ENCODE measurements at places on chromosomes 1 and 21.

- no peak for DNase-seq
Observed at GRCh38 chr1:916173-917075, 7.3 kb upstream of the SAMD11 start.

DNA sequence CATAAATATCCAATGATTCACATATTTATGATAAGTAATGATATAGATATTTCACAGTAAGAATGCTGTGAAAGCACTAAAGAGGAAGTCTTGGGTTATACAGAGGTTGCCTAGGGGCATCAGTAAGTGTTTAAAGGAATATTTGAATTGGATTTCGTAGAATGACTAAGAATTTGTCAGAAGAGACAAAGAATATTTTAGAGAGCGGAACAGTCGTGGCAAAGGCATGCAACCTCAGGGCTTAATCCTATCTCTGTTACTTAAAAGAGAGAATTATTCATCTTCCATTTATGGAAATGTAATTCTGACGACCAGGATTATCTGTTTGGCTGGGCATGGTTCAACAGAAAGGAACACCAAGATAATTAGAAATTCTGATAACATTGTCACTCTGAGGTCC is 171.9 kb upstream of the NR5A2 start:
- DNase-seq, result no peak

DNA sequence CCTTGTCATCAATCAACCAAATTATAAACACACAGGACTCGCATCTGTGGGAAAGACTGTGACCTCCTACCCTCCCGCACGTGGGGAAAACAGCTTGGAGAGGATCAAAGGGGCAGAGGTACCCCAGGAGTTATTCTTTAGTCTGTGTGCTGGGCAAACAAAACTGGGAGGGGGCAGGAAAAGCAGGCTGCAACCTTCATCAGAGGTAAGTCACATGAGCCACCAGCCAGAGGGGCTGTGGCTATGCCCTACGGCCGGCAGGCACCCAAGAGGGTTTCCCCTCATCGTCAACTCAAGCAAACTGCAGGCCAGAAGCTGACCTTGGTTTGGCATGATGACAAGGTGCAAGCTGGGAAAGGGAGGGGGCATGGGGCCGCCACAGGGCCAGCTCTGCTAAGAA is 12.5 kb downstream of the SMIM12 start:
- no peak for DNase-seq

DNA sequence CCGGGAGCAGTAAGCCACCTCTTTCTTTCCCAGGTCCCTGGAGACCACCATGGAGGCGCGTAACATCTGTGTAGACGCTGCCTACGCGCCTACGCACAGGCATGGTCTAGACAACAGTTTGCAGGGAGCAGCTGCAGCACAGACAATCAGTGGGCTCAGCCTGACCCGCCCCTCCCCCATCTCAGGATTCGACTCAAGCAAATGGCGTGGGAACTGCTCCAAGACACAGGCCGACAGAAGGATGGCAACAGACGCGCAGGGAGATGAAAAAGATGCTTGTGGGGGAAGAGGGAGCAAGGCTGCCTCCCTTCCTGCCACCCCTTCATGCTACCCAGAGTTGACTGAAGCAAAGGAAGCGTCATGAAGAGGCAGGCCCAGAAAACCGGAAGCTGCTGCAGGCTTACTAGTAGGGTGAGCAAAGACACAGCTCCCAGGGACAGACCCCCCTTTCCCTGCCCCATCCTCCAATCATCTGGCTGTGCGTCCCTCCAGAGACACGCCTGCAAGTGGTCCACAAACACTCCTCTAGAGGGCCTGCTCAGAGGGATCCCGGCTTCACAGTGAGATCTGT is 19.5 kb downstream of the STK40 start:
- no peak for DNase-seq

- DNase-seq, result no peak
Observed at GRCh38 chr1:99171184-99171813, 93.0 kb upstream of the PLPPR4 start.

DNA sequence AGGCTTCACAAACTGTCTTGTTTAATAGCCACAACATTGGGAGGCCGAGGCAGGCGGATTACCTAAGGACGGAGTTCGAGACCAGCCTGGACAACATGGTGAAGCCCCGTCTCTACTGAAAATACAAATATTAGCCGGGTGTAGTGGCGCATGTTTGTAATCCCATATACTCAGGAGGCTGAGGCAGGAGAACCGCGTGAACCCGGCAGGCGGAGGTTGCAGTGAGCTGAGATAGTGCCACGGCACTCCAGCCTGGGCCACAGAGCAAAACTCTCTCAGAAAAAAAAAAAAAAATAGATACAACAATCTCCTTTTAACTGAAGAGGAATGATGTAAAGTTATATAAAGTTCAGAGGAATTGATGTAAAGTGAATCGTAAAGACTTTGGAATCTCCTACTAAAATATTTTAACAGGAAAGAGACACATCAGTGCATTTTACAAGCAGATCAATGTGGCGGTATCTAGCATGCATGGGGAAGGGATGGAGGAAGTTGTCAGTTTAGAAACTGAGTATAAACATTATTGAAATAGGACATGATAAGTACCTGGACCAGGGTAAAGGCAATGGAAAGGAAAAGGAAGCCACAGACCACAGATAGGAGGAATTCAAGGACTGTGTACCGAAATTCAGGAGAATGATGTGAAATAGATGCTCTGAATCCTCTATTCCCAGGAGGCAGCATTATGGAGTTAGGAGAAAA is 41.5 kb downstream of the PTPRC start:
- DNase-seq, result no peak

DNA sequence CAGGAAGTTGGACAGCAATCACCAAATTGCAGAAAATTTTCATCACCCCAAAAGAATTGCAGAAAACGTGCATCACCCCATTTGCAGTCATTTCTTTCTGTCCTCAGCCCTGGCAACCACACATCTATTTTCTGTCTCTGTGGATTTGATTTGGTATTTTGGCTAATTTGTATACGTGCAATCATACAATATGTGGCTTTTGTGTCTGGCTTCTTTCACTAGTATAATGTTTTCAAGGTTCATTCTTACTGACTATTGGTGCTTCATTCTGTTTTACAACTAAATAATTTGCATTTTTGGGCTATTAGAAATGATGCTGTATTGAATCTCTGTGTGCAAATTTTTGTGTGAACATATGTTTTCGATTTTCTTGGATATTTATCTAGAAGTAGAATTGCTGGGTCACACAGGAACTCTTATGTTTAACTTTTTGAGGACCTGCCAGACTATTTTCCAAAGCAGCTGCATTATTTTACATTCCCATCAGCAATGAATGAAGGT is 24.8 kb upstream of the PRDM2 start:
- DNase-seq, result no peak

GRCh38 chr1:111769517-111770146 is 13.9 kb downstream of the DDX20 start:
- no peak for DNase-seq

GRCh38 chr1:35894183-35894582 is 11.2 kb downstream of the AGO1 start:
- DNase-seq, result no peak

DNA sequence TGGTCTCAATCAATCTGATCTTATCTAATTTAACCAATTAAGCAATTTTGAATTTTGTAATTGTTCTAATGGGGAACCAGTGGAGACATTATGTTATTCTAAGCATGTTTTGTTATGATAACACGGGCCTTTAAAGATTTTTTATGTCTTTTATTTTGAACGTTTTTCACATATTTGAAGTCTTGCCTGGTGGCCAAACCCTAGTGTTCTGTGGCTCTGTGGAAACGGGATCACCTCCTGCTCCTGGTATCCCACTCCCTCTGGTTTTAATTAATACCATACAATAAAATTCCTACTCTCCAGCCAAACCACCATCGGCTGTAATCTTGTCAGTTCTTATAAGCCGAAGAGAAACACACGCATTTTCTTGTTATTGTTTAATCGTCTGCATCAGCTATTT is 22.9 kb upstream of the LMO4 start:
- no peak for DNase-seq

GRCh38 chr1:39842030-39842678 is 41.1 kb downstream of the TRIT1 start:
- DNase-seq, result no peak

GRCh38 chr1:5831600-5832335 is 160.5 kb downstream of the NPHP4 start:
- no peak for DNase-seq

GRCh38 chr1:221644145-221644448 is 97.8 kb downstream of the DUSP10 start:
- DNase-seq, result no peak

DNA sequence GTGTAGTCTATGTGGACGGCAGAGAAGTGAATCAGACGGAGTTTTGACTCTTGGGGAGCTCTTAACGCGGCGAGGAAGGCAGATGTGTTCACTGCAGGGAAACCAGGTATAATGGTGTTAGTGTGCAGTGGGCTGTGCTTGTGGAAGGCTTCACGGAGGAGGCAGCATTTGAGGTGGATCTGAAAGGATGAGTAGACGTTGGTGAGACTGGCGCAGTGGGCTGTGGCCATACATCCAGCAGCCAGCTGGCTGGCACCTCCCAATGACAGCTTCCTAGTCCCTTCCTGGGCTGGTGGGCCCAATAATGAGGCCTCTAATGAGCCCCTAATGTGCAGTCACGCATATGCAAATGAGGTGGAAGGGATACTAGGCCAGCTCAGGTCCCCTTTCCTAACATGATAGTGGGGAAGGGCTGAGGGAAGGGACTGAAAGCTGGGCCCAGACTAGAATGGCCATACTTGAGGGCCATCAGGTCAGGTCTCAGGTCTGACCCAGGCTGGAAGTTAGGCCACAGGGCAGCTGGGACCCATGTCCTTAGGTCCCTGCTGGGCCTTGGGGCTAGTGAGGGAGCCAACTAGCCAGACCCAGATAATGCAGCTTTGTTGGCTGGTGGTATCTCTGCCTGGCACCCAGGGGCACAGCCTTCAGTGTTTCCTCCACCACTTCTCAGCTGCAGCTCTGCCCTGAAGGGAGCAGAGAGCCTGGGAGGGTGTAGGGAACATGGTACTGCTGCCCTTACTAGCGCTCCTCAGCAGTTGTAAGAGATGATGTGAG is 3.8 kb downstream of the MAP7D1 start:
- no peak for DNase-seq

DNA sequence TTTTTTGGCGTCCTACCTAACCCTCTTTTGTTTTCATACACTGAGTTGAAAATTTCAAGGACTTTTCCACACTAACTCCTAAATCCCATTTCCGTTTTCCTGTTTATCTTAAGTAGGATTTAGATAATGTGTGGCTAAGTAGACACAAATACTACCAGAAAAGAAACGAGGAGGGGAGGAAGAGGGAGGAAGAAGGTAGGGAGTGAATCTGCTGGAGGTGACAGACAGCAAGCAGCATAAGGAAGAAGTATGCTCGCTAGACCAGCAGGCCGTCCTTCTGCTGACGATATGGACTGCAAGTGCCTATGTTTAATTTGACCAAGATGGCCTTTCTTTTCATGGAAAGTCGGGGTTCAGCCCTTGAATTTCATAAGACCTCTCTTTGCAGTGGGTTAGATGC is 256.9 kb upstream of the RAB4A start:
- no peak for DNase-seq

GRCh38 chr21:28298251-28298672 is 694.4 kb downstream of the LTN1 start:
- DNase-seq, result no peak

- DNase-seq, result no peak
Observed at GRCh38 chr1:3380469-3380868, 74.0 kb upstream of the ARHGEF16 start.

- DNase-seq, result no peak
Observed at GRCh38 chr1:232528472-232529089, 101.4 kb downstream of the SIPA1L2 start.

DNA sequence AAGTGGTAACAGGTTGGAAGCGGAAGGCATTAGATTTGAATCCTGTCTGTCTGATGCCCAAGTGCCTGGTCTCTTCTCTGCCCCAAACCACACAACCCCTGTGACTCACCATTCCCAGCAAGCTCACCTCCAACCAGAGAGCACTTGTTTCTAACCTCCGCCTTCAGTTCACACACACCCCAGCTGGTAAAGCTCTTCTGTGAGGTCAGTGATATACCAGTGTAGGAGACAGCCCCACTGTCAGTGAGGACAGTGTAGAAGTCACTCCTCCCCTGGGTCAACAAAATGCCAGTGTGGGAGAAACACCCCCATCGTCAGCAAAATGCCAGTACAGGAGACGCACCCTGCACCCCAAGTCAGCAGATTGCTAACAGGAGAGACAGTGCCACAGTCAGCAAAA is 2.6 kb downstream of the RIMS3 start:
- no peak for DNase-seq

DNA sequence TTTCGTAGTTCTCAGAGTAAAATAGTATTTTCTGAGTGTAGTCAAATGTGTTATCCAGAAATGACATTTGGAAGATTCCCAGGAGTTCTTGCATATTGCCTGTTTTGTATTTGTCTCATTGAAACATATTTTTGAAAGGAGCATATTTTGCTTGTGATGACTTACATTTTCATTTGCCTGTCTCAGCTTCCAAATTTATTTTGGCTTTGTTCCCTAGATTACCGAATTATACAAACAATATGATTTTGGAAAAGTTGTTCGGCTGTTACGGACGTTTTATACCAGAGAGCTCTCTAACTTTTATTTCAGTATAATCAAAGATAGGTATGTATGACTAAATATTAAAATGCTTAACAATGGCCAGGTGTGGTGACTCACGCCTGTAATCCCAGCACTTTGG is 46.0 kb downstream of the IARS2 start:
- no peak for DNase-seq

GRCh38 chr1:89953131-89953626 is 41.7 kb upstream of the ZNF326 start:
- DNase-seq, result no peak

GRCh38 chr1:158153746-158154444 is 26.8 kb upstream of the CD1D start:
- no peak for DNase-seq

DNA sequence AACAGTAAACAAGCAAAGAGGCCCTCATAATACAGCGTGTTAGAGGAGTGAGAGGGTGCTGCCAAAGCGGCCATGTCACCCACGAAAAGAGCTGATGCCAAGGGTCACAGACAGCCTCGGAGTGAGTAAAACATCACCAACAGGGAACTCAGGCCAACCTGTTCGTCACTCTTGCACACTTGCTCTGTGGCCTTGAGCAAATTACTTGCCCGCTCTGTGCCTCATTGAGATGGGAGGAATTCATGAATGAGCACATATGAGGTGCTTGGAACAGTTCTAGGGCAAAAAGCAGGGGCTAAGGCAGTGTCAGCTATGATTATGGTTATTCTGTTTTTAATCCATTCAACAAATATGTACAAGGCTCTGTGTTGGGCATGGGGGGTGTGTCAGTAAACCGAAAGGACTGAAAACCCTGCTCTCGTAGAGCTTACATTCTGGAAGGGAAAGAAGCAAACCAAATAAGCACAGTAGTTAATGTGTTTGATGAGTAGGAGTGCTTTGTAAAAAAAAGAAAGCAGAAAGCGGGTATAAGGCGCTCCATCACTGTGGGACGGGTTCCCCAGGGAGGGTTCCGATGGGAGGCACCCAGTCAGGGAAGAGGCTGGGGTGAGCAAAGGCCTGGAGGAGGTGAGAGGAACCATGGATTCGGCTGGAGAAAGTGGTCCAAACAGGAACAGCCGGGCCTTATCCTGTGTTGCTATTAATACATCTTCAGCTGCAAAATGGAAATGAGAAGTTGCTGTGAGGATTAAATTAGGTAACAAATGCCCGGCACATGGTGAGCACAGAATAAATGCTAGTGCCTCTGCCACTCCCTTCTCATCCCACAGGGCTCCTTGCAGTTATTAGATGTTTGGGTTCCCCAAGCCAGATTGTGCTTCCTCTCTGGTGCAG is 39.5 kb upstream of the RD3 start:
- no peak for DNase-seq

- DNase-seq, result no peak
Observed at GRCh38 chr1:71232166-71232763, 151.4 kb upstream of the ZRANB2 start.
